CD14-positive monocyte (primary cell): ENCODE measurements at places on chromosomes 16 and 17. TPM values are rescaled to one million over a fixed set of nuclear protein-coding genes. Genes with fewer than 3 reads are reported as not detected.

GRCh38 chr16:87298857-87299465, 18.2 kb downstream of the C16orf95 start:
- DNase-seq, result no peak

GRCh38 chr16:12009922-12010321, 33.4 kb downstream of the SNX29 start:
- DNase-seq, result no peak

DNA sequence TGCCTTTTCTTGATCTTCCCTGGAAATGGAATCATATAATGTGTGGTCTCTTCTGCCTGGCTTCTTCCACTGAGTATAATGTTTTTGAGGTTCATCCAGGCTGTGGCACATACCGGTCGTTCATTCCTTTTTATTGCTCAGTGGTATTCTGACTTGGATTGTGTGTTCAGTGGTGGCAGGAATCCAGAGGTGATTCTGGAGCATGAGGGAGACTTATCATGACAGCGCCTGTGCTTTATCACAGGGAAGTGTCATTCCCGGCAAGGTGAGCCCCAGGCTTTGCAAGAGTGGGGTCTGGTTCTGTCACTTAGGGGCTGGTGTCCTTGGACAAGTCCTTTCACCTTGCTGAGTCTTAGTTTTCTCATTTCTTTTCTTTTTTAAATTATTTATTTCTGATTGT, 53.0 kb downstream of the IRX3 start:
- DNase-seq, result no peak

PDK2 gene
- 43.0 and 74.6 TPM in 2 replicates for polyA plus RNA-seq

DNA sequence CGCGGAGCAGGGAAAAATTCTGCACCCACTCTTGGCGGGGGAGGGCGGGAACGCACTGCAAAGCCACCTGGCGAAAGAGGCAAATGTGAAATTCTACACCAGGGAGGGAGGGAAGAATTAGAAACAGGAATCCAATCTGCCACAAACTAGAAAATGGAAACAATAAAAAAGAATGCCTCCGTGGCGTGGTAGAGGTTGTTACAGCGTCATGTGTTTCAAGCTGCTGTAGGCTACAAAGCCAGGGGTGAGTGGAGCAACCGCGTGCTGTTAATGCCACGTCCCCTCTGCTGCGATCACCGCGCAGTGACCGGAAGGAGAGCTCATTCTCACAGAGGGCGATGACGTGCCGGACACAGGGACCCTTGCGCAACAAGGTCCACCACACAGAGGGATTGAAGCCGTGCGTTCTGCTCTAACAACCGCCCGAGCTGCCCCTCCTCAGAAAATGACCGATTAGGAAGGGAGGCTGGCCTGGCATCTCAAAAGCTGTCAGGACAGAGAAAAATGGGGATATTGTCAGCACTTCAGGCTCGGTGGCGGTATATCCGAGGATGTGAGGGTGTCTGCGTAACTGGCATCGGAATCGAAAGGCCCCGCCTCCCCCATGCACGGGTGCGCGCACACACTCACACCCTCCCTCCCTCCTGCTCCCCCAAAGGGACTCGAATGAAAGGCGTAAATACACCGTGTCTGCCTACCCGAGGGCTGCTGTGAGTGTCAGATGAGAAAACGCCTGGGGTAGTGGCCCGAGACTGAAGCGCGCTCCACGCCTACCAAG, 70.8 kb upstream of the TNRC6C start:
- peak; percentile 98 for DNase-seq

TMEM235 gene
- not detected for polyA plus RNA-seq

DNA sequence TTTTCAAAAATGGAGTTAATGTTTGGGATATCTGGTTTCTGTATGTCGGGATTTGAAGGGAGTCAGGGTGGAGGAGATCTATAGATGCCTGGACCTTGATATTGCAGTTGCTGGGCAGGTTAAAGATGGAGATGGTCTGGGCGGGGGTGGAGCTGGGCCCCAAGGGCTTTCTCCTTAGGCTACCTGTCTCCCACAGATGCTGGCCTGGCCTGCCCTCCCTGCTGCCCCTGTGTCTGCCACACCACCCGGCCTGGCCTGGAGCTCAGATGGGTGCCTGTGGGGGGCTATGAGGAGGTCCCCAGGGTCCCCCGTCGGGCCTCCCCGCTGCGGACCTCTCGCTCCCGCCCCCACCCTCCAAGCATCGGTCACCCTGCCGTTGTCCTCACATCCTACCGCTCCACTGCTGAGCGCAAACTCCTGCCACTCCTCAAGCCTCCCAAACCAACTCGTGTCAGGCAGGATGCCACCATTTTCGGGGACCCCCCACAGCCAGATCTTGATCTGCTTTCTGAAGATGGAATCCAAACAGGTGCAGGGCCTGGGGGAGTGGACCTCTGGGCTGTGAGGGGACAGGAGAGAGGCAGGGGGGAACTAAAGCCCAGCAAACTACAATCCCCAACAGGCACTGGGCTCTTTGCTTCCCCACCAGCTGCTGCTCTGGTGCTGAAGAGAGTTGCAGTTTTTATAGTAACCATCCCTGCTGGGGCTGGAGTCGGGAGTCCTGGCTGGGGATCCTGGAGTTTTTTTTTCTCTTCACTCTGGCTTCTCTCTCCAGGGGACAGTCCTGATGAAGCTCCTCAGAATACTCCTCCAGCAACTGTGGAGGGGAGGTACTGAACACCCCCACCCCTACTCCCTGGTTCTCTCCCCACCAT, 2.9 kb downstream of the ARHGEF15 start:
- no peak for DNase-seq

OR3A3 gene
- polyA plus RNA-seq, result not detected

USP43 gene
- polyA plus RNA-seq, result 0.05 TPM

DNA sequence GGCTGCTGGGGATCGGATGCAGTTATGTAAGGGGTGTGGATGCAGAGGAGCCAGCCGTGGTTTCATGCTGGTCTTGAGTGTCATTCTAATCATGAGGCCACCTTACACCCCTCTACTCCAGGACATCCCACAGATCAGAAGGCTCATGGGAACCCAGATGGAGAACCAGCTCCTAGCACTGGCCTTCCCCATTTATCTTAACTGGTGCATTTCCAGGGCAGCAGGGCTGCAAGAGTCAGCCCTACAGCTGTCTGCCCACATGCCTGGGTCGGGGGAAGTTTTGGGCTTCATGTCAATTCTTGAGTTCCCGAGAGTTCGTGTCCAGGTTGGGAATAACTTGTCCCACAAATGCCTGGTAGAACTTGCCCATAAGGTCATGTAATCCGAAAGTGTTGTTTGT, 29.1 kb downstream of the RPTOR start:
- DNase-seq, result no peak
